ENCODE measurements at places on chromosomes 5 and 9. TPM values are rescaled to one million over a fixed set of nuclear protein-coding genes. Genes with fewer than 3 reads are reported as not detected.

The SPINK7 gene
- not detected for total RNA-seq

GRCh38 chr5:148970876-148971275, 92.0 kb downstream of the SH3TC2 start:
- H3K27ac ChIP-seq: no peak overlapping the region
- H3K4me3 ChIP-seq: no peak overlapping the region
- DNase-seq: peak; percentile 17
- peaks cover 56% of the 10 kb centered on the region for H3K4me1 ChIP-seq
- no peaks in the 10 kb centered on the region for H3K36me3 ChIP-seq

DNA sequence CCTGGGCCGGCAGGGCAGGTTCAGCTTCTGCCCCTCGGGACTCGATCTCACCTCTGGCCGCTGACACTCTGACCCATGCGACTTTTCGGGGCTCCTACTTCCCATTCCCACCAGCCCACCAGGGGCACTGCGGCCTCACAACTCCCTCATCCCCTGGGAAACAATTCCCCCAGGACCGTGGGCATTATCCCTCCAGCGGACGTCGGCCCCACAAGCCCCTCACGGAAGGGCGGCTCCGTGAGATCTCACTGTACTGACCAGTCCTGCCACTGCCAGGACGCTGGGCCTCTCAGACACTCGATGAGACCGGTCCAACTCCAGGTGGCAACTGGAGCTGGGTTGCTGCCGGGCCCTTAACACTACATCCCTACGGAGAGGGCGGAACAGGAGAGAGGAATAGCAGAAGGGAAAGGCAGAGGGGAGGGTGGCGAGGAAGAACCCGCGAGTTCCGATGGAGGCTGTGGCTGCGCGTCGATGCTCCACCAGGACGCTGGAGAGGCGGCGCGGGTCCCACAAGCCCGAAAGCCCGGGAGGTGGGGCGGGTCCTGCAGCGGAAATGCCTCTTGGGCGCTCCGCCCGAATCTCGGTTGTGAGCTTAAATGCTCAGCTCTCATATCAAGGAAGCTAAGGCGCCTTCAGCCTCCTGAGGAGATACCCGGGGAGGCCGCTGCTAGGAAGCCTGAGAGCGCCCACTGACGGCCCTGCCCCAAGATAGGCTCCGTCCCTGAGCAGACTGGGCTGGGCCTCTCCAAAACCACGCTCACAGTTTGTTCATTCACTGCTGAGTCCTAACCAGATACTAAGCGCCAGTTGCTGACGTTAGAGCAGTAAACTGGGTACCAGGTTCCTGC, 36.3 kb downstream of the VCP start:
- H3K4me3 ChIP-seq: no peak overlapping the region
- no peak overlapping the region for H3K27ac ChIP-seq
- H3K36me3 ChIP-seq: no peaks in the 10 kb centered on the region
- no peak for DNase-seq
- no peaks in the 10 kb centered on the region for H3K27me3 ChIP-seq

The RPL37 gene
- total RNA-seq: 3,889 TPM

The OTULINL gene
- total RNA-seq: 4.1 TPM

GRCh38 chr5:53950621-53951020, 359.8 kb downstream of the ARL15 start:
- H3K27me3 ChIP-seq: no peaks in the 10 kb centered on the region
- no peak overlapping the region for H3K27ac ChIP-seq
- H3K4me1 ChIP-seq: no peaks in the 10 kb centered on the region
- H3K4me3 ChIP-seq: no peak overlapping the region
- no peaks in the 10 kb centered on the region for H3K36me3 ChIP-seq
- no peak for DNase-seq

The SMIM33 gene
- not detected for total RNA-seq

The CPLANE1 gene
- total RNA-seq: 32.5 TPM

- no peak overlapping the region for H3K27ac ChIP-seq
- no peak for DNase-seq
- H3K27me3 ChIP-seq: no peaks in the 10 kb centered on the region
- H3K36me3 ChIP-seq: no peaks in the 10 kb centered on the region
Measured at GRCh38 chr9:93141771-93142483, 7.9 kb upstream of the NINJ1 start.

The NMUR2 gene
- not detected for total RNA-seq

- no peak for DNase-seq
- no peaks in the 10 kb centered on the region for H3K4me1 ChIP-seq
- H3K27me3 ChIP-seq: no peaks in the 10 kb centered on the region
- H3K36me3 ChIP-seq: no peaks in the 10 kb centered on the region
- H3K27ac ChIP-seq: no peak overlapping the region
- no peak overlapping the region for H3K4me3 ChIP-seq
Measured at GRCh38 chr9:30970812-30971211, 1413.6 kb upstream of the ACO1 start.

GRCh38 chr5:77795846-77796245, 19.7 kb upstream of the TBCA start:
- peaks cover 8% of the 10 kb centered on the region for H3K27me3 ChIP-seq
- H3K36me3 ChIP-seq: no peaks in the 10 kb centered on the region
- no peaks in the 10 kb centered on the region for H3K4me1 ChIP-seq
- H3K27ac ChIP-seq: no peak overlapping the region
- H3K4me3 ChIP-seq: no peak overlapping the region

The C5orf58 gene
- not detected for total RNA-seq

The IFNA2 gene
- not detected for total RNA-seq

DNA sequence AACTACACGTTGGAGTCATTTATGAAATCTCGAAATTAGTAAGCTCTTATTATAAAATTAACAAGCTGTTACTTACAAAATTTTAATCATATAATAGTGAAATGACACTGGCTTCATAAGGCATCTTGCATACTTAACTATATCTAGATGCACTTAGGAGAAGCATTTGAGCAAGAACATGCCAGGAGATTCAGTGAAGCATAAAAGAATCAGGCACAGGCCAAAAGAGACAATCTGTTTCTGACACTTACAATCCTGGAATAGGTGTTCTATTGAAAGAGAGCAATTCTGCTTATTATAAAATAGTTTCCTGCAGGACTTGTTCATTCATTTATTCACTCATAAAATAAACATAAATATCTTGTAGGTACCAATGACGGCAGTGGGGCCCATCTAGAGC, 1152.2 kb upstream of the CDH6 start:
- no peaks in the 10 kb centered on the region for H3K4me1 ChIP-seq
- no peak for DNase-seq
- no peaks in the 10 kb centered on the region for H3K36me3 ChIP-seq
- H3K4me3 ChIP-seq: no peak overlapping the region
- H3K27me3 ChIP-seq: no peaks in the 10 kb centered on the region

The GABRA1 gene
- total RNA-seq: not detected

- H3K36me3 ChIP-seq: no peaks in the 10 kb centered on the region
- H3K27ac ChIP-seq: no peak overlapping the region
- H3K27me3 ChIP-seq: no peaks in the 10 kb centered on the region
- no peak overlapping the region for H3K4me3 ChIP-seq
- H3K4me1 ChIP-seq: no peaks in the 10 kb centered on the region
Measured at GRCh38 chr5:33282157-33282556, 158.6 kb upstream of the TARS1 start.

DNA sequence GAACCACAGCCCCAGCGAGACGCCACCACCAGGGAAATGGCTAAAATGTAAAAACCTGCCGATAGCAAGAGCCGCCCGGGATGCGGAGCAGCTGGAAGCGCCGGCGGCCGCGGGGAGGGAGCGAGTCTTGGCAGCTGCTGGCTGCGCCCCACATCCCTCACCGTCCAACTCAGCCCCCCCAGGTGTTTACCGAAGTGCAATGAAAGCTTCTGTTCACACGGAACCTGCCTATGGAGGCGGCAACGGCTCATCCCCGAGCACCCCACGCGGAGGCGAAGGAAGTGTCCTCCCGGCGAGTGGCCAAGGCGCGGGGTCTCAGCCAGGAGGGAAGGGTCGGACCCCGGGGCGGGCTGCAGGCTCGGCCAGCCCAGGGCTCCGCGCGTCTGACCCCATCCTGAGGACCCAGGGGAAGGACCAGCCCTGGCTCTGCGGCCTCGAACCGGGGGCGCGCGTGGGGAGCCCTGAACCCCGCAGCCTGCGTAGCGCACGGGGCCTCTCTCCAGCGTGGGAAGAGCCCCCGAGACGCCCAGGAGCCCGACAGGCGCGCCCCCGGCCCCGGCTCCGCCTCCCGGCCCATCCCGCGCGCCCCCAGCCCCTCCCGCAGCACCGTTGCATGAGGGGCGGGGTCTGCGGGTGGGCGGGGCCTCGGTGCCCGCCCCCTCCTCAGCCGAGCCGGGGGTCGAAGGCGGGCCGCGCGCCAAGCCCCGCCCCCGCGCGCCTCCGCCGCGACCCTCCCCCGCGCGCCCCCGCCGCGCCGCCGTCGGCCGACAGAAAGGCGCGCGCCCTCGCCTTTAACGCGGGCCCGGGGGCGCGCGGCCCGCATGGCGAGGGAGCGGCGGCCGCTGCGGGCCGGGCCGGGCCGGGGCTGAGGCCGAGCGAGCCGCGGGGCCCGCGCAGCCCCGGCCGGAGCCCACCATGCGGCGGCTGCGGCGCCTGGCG, at the start of gene DIPK1B:
DIPK1B (plus strand) TSS at position 822 of the 939 bp plus-strand sequence; CDS start at position 916, 94 bp downstream.
- DNase-seq: no peak
- H3K27ac ChIP-seq: no peak within 1 kb of the TSS
- H3K4me1 ChIP-seq: peaks cover 10% of the 10 kb centered on the region
- no peaks in the 10 kb centered on the region for H3K36me3 ChIP-seq
- peak within 1 kb of the TSS; percentile 68 for H3K4me3 ChIP-seq

The MAN1B1 gene
- 107 TPM for total RNA-seq

- DNase-seq: no peak
- peaks cover 28% of the 10 kb centered on the region for H3K36me3 ChIP-seq
- no peaks in the 10 kb centered on the region for H3K27me3 ChIP-seq
- H3K4me1 ChIP-seq: peaks cover 5% of the 10 kb centered on the region
- no peak overlapping the region for H3K4me3 ChIP-seq
- H3K27ac ChIP-seq: no peak overlapping the region
Measured at GRCh38 chr5:141529002-141529401, 40.1 kb downstream of the PCDHGC5 start.

The ZNF454 gene
- not detected for total RNA-seq

DNA sequence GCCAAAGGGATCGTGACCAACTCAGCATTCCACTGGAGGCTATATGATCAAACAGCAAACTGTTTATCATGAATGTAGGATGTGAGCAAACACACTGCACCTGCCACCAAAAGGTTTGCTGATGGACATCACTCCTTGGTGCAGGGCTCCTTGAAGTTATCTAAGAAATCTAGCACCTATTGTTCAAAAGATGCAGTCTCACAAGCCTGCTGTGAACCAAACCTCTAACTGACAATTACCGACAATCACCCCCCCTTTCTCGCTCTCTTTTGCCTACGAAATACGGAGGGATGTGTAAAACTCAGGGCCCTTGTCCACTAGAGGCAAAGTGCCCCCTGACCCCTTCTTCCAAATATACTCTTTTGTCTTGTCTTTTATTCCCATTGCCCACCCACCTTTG, 2.5 kb upstream of the CLTA start:
- peaks cover 23% of the 10 kb centered on the region for H3K4me1 ChIP-seq
- H3K4me3 ChIP-seq: no peak overlapping the region
- DNase-seq: no peak
- no peak overlapping the region for H3K27ac ChIP-seq
